ENCODE measurements at places on chromosomes 11 and 22.

DNA sequence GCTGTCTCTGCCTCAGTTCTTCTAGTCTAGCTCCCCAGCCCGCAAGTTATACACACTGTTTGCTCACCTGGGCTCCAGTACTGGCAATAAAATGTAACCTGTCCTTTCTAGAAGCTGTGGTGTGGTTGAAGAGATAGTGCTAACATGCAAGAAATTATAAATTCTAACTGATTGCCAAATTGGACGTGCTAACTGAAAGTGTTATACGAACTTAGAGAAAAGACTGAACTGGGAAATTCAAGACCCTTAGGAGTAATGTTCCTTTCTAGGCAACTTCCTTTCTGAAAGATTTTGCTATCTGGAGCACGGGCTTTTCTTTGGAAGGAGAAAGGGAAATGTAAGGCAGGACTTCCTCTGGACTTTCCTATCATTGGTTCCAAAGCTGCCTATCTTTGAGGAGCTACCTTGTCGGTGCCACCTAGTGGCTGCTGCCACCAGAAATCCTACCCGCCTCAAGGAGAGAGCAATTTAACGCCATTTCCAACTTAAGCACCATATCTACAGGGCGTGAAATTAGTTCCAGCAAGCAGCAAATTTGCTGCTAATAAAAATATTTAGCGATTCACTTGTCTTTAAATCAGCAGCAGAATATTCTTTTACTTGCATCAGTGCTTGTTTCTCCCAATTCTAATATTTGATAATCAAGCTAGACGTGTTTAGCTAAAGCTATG lies 12.7 kb upstream of the TMEM218 start:
- DNase-seq, result peak; percentile 11

- DNase-seq, result peak; percentile 17
Measured at GRCh38 chr11:83292709-83293456, 6.7 kb upstream of the CCDC90B start.

DNA sequence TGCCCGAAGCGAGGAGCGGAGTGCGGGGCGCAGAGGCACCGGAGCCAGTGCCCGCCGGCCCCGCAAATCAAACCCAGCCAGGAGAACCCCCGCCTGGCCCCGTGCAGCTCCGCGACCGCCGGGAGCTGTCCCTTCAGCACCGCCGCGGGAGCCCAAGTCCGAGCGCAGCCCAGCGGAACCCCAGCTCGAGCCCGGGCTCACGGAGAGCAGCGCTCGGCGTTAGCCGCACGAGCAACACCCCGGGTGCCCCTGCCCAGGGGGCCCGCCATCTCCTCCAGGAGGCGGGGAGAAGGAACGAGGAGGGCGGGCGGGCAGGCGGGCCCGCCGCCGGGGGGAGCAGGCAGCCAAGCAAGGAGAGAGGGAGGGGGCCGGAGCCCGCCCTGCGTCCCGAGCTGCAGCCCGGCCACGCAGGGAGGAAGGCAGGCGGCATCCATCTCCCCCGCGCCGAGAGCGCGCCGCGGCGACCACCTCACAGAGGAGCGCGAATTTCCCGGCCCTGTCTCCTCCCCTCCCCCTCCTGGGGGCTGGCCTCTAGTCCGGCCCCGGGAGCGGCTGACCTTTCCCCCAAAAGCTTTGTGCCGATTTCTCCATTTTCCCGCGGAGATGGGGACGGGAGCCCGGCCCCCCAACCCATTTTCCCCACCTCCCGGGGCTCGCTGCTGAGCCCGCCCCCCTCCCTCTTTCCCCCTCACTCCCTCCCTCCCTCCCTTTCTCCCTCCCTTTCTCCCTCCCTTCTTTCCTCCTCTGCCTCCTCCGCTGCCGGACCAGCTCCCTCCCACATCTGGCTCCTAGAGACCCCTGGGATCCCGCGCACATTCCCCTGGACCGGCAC lies 621 bp downstream of the KCNC1 start:
- DNase-seq, result no peak

DNA sequence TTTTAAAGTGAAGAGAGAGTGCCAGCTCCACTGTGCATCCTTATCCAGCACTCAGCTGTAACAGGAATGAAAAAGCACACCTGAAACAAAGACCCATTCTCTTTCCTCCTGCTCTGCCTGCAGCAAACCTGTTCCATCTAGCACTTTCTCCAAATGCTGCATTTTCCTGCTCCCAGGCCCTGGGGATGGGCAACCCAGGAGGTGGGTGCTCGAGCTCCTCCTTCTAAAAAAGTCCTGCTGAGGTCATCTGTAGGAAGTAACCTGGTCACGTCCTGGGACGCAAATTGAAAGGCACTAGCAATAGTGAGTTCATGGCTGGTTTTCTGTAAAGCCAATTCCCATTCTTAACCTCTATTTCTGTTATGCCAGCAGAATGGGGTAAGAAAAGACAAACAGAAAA lies 173.7 kb downstream of the MAML2 start:
- DNase-seq, result no peak

GRCh38 chr22:32745251-32745995 lies 56.1 kb upstream of the TIMP3 start:
- no peak for DNase-seq

- DNase-seq, result no peak
Measured at GRCh38 chr11:74474316-74474715, 7.0 kb upstream of the KCNE3 start.

DNA sequence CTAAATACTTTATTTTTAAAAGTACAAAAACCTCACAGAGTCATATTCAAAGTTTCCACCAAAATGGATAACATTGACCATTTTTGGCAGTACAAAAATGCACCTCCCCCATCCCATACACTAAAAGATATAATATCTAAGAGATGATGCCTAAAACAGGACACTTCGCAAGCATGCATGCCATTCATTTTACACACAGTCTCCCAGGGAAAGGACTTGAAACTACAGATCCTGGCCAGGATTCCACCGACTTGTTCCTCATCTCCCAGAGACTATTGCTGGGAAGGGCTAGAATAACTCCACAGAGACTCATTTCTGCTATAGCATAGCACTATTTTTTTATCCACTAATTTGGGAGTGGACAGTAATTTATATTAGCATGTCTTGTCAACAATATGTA lies 81.7 kb downstream of the MTNR1B start:
- no peak for DNase-seq

GRCh38 chr11:45918331-45918941 lies 759 bp upstream of the PEX16 start:
- DNase-seq, result peak; percentile 35

DNA sequence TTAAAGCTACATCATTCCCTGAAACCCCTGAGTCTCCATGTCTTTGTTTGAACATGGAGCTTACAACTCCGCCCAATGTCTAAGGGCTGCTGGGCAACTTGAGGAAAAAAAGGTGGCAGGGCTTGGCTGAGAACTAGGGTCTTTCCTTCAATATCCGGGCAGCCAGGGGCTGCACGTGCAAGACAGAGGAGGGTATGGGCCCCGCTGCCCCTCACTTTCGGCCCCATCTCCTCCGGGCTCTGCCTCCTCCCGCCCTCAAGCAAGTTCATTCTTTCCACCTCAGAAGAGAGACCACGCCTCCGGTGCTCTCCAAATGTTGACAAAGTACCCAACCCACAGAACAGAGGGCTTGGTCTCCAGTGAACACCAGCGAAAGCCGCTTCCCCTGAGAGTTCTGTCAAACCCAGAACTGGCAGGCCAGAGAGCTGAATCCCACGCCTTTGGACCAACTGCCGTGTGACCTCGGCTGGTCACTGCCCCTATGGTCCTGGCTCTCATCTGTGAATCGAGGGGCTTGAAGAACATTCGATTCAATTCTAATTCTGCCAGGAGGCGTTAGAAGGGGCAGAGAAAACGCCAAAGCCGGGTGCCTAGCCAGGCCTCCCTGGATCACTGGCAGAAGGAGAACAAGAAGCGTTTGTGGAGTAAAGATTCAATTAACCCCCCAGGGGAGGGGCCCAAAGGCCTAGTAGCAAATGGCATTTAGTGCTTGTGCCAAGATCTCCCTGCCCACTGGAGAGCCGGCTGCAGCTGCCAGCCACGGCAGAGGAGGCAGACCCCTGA lies 7.3 kb downstream of the PDGFB start:
- DNase-seq, result no peak

GRCh38 chr11:32947978-32948377 lies 55.4 kb downstream of the QSER1 start:
- DNase-seq, result no peak

DNA sequence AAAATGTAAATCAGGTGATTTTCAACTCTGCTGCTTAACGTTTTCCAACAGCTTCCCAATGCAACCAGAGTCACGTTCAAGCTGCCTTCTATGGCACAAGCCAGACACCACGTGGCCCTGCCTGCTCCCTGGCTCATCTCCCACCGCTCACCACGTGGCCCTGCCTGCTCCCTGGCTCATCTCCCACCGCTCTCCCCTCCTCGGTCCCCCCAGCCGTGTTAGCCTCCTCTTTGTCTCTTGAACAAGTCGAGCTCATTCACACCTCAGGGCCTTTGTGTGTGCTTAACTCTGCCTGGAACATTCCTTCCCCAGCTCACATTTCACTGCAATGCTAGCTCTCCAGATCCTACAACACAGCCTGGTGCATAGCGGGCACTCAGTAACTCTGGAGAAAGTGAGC lies 307.6 kb downstream of the CTTN start:
- no peak for DNase-seq

- DNase-seq, result no peak
Measured at GRCh38 chr22:17807578-17808410, 33.5 kb upstream of the BID start.

Measured in central memory CD4-positive, alpha-beta T cell (primary cell).